ENCODE measurements at places on chromosomes 5 and 9.

GRCh38 chr5:143155455-143155854, 248.0 kb downstream of the NR3C1 start:
- no peak for DNase-seq

DNA sequence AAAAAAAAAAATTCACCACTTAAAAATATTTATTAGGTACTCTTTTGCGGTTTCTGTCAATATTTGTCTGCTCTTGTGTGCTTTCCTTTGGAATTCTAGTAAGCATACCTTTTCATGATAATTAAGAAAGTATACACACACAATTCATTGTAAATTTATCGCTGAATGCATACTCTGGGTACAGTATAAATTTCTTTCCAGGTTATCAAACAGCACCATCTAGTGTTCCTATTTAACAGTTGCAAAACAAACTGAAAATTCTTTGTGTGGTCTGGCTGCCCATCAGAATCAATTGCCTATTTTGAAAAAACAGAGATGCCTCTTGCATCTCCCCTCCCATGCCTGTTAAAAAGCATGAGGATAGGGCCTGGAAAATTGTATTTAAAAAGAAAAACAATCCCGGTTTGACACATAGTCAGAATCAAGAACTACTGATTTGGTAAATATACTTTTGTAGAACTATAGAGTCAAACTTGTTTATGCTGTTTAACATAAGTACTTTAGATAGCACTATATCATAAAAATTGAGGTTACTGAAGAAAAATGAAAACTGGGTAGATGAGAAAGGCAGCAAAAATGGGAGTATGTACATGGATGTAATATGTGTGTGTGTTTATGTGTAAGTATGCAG, 16.2 kb downstream of the PGGT1B start:
- peak; percentile 47 for DNase-seq

- DNase-seq: no peak
These were observed 193.7 kb downstream of the CYLC2 start for GRCh38 chr9:103188781-103189350.

GRCh38 chr5:143791848-143792731, 19.9 kb upstream of the HMHB1 start:
- no peak for DNase-seq

DNA sequence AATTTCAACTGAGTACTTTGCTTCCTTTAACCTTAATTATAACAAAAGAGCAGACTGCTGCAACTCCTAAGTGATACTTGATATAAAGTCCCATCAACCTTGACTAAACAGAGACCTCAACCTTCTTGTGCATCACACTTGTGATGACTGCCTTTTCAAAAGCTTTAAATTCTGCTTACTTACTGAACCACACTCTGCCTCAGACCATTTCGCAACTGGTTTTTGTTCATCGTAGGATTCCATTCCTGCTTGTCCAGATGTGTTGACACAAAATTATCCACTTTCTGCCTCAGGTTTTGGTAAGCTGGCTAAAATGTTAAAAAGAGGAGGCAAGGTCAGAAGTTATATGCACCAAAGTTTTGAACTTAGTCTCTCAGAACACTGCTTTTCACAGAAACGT, 3.5 kb downstream of the BOD1 start:
- DNase-seq: no peak

- no peak for DNase-seq
These were observed 69.0 kb downstream of the SHC3 start for GRCh38 chr9:89109666-89110065.

DNA sequence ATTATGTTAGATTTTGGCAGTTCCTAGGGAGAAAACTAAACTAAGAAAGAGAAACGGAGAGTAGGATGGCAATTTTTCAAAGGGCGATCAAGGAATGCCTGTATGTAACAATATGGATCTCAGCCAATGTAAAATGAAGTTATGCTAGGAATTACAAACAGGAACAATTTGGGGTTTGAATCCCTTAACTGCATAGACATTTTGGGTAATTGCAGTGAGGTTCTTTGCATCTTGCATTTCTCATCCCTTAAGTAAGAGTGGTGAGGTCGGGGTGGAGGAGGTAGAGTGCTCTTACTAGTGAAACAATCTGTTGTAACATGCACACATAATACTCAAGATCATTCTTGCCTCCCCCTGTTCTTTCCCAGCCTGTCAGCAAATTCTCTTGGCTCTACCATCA, 137.6 kb downstream of the NPR3 start:
- no peak for DNase-seq

DNA sequence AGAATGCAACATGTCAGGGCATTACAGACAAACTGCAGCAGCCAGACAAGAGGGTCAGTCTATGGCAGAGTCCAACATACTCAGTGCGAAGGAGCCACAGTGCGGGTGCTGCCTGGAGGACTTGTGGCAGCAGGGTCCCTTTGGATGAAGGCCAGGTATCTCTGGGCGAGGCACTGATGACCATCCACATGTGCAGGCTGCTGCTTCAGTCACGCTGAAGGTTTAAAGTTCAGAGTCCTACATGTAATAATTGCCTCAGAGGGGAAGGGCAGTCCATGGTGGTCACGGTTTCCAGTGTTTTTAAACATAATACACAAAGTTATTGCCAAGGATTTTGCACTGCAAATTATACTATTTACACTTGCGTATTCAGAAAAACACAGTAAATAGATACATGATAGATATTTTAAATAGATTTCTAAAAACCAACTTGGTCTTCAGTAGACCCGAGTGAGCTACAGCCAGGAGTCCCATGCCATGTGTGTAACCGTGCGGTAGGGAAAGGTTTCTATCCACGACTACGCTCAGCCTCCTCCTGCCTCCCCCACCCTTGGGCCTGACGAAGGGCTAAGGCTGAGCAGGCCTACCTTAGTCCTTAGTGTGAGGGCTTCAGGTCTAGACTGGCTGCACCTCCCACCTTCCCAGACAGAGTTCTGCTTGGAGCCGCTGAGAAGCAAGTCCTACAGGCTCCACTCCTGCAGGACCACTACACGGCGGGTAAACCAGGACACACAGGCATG, 76.2 kb downstream of the GPR21 start:
- no peak for DNase-seq

- DNase-seq: no peak
These were observed 27.9 kb downstream of the NFX1 start for GRCh38 chr9:33318225-33318624.
